ENCODE measurements at places on chromosomes 5 and 9.

DNA sequence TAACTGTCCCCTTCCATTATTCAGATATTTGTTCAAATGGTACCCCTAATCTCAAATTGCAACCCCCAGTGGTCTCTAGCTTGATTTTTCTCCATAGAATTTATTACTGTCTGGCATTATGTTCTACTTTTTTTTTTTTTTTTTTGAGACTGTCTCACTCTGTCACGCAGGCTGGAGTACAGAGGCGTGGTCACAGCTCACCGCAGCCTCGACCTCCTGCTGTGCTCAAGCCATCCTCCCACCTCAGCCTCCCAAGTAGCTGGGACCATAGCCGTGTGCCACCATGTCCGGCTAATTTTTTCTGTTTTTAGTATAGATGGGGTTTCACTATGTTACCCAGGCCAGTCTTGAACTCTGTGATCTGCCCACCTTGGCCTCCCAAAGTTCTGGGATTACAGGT lies 2.0 kb upstream of the REEP5 start:
- DNase-seq, result no peak

DNA sequence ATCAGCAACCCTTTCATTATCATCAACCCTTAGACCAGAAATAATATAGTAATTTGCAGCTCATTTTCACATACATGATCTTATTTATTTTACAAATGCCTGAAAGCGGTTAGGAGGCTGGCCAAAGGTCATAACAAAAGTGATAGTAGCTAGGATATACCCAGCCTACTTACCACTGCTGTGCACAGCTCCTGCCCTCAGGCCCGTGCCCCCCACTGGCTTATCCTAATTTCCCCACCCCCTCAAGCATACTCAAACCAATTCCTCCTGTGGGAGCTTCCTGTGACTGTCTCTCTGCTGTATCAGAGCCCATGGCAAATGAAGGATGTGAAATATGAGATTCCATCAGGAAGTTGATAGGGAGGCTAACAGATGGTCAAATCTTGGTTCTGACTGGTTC lies 14.8 kb downstream of the FAM219A start:
- DNase-seq, result no peak

- DNase-seq, result no peak
These were observed 1057.3 kb downstream of the TLE1 start for GRCh38 chr9:80632041-80632440.

GRCh38 chr5:133110709-133111108 lies 58.9 kb downstream of the HSPA4 start:
- no peak for DNase-seq

GRCh38 chr5:96835791-96836191 lies 28.0 kb upstream of the ERAP1 start:
- no peak for DNase-seq

DNA sequence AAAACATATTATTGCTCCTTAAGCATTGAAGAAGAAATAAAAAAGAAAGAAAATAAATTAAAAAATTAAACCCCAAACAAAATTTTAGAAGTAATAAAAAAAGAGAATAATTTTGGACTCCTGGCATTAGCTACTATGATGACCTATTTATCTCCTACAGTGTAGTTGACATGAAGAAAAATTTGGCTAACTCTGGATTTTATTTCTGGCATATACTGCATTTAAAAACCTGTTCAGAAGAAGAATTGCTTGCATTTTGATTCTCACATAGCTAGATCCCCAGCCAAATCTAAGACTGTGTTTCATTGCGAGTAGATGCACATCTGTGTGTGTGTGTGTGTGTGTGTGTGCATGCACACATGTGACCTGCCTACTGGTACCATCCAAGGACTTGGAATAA lies 30.1 kb upstream of the GABRG2 start:
- DNase-seq, result no peak

GRCh38 chr5:179827680-179828079 lies 7.0 kb downstream of the SQSTM1 start:
- no peak for DNase-seq

GRCh38 chr5:159804121-159804520 lies 112.2 kb upstream of the ADRA1B start:
- DNase-seq, result no peak

- DNase-seq, result no peak
These were observed 23.3 kb upstream of the RASGRF2 start for GRCh38 chr5:80936881-80937280.

GRCh38 chr5:5246736-5247135 lies 106.6 kb downstream of the ADAMTS16 start:
- DNase-seq, result no peak

GRCh38 chr5:61949054-61949678 lies 356.8 kb upstream of the KIF2A start:
- no peak for DNase-seq

GRCh38 chr5:151935135-151935695 lies 10.6 kb upstream of the GLRA1 start:
- no peak for DNase-seq

DNA sequence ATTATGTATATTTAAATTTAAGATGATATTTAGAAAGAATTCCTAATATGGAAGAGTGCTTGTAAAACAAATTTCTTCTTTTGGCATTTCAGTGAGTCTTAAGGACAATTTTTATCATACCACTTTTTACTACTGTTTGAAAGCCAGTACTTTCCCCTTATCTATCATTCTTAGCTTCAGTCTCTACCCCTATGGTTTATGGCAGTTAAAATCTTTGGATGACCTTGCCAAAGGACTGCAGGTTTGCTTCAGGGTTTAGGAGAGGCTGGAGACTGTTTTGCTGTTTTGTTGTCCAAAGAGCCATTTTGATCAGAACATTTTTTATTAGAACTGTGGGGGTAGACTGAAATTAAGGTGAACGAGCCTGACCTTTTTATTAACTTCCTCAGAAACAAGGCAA lies 30.8 kb downstream of the SLC38A9 start:
- no peak for DNase-seq

GRCh38 chr9:134980516-134980915 lies 62.8 kb upstream of the FCN1 start:
- no peak for DNase-seq

- no peak for DNase-seq
These were observed 7.4 kb upstream of the SNCAIP start for GRCh38 chr5:122304471-122305215.

GRCh38 chr5:39405083-39405843 lies 19.5 kb downstream of the DAB2 start:
- no peak for DNase-seq

DNA sequence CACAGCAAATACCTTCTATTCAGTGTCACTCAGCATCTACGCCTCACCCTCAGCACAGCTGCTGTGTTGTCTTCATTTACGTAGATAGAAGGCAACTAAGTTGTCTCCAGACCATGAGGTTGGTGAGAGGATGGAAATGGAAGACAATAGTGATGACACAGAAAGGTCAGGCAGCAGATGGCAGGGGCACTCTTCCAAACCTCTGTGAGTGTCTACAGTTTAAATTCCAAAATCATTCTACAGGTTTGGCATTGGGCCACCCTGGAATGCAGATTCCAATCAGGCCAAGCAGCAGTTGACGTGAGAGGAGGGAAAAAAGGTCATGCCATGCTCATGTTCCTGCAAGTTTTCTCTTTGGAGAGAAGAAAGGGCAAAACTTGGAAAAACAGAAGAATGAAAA lies 68.7 kb upstream of the ADAMTSL1 start:
- no peak for DNase-seq

DNA sequence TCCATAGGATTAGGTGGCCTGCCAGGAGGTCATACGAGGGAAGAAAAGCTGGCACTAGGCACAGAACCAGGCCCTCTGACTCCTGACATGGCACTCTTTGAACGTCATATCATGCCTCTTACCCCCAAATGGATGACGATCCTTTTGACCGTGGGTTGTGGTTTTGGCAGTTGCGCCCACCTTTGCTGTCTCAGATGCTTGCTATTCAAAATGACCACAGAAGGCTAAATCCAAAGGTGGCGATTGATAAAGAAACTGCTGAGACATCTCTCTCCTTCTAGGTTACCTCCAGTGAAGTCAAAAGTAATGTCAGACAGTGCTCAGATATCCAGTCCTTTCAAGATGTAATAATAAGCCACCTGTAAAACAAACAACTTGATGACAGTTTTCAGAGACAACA lies 385.0 kb downstream of the EFNA5 start:
- DNase-seq, result no peak

All from HAP-1 (cell line).